ENCODE measurements at places on chromosomes 12 and 14.

DNA sequence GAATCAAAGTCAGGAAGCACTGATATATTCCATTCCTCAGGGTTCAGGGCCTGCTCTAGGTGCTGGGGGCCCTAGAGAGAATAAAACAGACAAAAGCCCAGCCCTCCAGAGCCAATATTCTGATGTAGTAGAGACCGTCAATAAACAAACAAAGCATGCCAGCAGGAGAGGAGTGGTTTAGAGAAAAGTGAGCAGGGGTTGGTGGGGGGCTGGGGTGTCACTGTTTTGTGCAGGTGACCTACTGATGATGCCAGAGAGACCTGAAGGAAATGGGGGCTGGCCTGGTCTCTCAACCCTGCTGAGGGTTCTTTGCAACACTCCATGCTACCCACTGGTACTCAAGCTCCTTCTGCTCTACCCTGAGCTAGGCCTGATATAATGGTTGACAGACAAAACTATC, 26.5 kb downstream of the IL26 start:
- DNase-seq, result no peak

DNA sequence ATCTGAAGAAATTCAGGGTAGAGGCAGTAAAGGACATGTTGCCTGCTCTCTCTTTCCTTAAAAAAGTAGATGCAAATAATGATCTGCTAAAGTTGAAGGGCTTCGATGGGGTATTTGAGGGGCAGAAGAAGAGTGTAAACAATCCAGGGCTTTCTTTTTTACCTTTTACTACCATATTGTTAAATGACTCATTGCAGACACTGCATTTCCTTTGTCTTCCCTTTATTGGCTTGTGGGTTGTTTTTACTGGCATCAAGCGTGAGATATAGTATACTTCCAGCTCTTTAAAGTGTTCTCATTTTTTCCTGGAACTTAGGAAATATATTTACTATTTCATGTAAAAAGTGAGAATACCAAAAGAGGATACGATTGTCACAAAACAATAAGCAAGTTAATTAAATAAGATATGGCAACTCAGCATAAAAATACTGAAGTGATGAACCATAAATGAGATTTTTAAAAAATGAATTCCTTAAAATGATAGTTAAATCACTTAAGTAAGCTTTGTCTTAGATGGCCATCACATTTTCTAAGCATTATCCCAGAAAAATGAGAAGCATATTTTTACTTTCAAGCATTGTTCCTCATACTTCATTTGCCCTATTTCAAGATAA, 72.3 kb upstream of the KRAS start:
- DNase-seq, result no peak

GRCh38 chr12:44431647-44432343, 444.3 kb downstream of the NELL2 start:
- DNase-seq, result no peak

DNA sequence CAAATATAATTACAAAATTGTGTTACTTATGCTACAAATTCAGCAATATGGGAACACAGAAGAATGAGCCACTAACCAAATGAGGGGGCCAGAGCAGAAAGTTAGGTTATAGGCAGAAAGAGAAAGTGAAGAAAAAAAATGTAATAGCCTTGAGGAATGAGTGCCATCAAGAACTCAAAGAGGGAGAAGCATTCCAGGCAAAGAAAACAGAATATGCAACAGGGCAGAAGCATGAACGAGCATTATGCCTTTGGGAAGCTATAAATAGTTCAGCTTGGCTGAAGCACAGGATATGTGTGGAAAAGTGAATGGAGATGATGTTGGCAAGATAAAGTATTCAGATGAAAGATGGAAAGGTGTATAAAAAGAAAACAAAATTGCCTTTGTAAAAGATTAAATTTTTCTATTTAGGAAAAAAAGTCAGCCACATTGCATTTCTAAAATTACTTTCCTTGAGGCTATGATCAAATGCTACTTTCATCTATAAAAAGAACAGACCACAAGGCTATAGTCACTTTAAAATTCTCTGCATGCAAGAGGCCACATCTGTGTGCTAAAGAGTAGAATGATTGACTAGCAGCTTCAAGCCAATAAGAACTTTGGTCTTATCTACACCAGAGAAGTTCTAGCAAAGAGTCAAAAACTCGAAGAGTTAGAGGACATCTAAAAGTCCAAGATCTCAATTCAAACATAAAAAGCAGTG, 193.6 kb upstream of the GARIN6 start:
- DNase-seq, result no peak

DNA sequence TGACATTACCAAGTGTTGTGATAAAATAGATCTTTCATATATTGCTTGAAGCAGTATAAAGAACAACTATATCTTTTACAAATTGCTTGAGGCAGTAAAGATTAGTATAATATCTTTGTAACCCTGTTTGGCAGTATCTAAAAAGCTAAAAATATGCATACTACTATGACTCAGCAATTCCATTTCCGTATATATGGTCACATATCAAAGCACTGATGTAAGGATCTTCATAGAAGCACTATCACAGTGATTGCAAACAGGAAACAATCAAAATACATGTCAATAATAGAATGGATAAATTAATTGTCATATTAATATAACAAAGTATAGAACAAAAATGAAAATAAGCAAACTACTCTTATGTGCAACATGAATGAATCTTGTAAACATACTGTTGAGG, 158.4 kb upstream of the IGF1 start:
- no peak for DNase-seq

- peak; percentile 82 for DNase-seq
Measured at GRCh38 chr12:6465467-6466183, 4.9 kb downstream of the VAMP1 start.

GRCh38 chr14:51337520-51337919, 97.5 kb downstream of the TMX1 start:
- DNase-seq, result no peak

- no peak for DNase-seq
Measured at GRCh38 chr12:5984873-5985272, 39.8 kb upstream of the ANO2 start.

DNA sequence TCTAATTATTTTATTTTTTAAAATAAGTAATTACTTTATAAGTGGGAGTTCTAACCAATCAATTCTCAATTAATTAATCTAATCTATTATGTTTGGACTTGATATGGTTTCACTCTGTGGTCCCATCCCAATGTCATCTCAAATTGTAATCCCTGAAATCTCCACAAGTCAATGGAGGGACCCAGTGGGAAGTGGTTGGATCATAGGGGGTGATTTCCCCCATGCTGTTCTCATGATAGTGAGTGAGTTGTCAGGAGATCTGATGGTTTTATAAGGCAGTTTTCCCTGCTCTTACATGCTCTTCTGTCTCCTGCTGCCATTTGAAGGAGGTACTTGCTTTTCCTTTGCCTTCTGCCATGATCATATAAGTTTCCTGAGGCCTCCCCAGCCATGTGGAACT, 836.1 kb downstream of the GALC start:
- DNase-seq, result no peak

Data from tibial nerve (tissue), 4 donors.